Stimulated activated CD4-positive, alpha-beta T cell treated with anti-CD3 and anti-CD28 coated beads, Interleukin-1b, Interleukin-23, amount 100 ng/mL, for 1 hour (primary cell): ENCODE measurements at places on chromosomes 13 and 19.
A peak's percentile ranks its signal among the peaks of the same experiment; 100 is the strongest.

DNA sequence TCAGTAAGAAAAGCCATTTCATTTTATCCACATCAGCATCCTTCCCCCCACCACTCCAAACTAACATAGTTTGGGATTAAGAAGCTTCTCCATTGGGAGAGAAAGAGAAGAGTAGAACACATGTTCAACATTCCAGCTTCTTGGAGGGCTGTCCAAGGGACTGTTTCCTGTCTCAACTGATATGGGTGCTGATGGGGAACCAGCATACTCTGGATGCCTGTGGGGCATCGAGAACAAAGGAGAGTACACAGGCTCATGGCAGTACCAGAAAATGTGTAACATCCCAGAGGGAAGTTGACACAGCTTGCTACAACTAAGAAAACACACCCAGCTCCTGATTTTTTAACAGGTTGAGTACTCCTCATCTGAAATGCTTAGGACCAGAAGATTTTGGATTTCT lies 24.7 kb downstream of the SUCLA2 start:
- DNase-seq = no peak

DNA sequence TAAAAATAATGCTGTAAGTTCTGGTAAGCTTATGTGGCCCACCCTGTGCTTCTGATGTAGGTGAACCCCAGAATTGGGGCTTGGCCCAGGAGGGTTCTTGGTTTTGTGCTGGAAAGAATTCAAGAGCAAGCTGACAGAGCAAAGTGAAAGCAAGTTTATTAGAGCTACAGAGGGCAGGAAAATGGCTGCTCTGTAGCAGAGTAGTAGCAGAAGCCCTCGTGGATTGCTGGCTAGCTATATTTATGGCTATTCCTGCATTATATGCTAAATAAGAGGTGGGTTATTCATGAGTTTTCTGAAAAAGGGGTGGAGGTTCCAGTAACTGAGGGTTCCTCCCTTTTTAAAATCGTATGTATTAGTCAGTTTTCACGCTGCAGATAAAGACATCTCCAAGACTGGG lies 20.6 kb upstream of the ZNF599 start:
- DNase-seq = no peak

- DNase-seq = no peak
Observed at GRCh38 chr13:37129866-37130265, 24.4 kb upstream of the CSNK1A1L start.

- peak; percentile 46 for DNase-seq
Observed at GRCh38 chr19:40365613-40366401, 17.3 kb downstream of the PLD3 start.

GRCh38 chr13:114062754-114063153 lies 69.7 kb downstream of the RASA3 start:
- no peak for DNase-seq

GRCh38 chr13:84670245-84670644 lies 788.0 kb upstream of the SLITRK1 start:
- no peak for DNase-seq

- no peak for DNase-seq
Observed at GRCh38 chr19:55208880-55209692, at the start of gene PTPRH. Gene PTPRH (minus strand): TSS chr19:55209501. CDS start chr19:55209433, 68 bp downstream.

DNA sequence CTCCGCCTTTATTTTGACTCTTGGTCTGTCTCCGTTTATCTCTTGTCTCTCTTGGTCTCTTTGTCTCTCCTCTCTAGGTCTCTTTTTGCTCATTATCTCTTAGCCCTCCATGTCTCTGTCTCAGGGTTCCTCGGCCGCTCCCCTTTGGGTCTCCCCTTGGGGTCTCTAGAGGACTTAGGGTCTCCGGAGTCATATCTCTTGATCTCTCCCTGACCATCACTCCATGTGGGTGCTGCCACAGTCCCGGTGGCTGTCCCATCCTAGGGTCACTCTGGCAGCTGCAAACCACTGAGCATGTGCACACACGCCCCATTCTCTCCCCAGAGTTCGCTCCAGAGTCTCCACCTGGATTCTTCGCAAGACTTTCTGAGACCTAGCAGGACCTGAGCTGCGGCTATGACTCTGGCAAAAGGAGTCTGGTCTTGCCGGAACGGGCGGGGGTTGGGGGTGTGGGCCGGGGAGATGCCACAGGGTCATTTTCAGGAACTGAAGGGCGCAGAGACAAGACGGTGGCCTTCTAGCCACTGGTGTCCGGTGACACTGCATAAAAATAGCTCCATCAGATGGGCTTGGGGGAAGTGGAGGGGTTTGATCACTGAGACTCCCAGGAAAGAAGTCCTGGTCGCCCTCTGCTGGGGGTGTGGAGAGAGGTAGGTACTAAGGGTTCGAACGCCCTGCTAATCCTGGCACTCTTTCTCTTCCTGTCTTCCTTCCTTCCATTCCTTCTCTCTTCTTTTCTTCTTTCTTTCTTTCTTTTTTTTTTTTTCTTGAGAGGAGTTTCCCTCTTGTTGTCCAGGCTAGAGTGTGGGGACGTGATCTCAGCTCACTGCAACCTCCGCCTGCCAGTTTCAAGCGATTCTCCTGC lies 1.2 kb upstream of the KCNA7 start:
- no peak for DNase-seq

DNA sequence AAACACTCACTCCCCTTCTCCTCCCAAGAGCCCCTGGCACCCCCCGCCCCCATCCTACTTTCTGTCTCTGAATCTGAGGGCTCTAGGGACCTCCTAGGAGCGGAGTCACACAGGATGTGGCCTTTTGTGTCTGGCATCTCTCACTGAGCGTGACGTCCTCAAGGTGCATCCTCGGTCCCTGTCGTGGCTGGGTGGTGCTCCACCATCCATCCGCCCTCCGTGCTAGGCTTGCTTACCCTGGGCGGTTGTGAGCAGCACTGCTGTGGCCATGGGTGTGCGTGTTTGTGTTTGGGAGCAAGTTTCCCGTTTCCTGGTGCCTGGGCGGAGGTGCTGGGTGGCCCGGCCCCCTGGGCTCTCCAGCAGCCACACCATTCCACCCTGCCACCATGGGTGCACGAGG lies 12.2 kb downstream of the PLEKHJ1 start:
- no peak for DNase-seq

DNA sequence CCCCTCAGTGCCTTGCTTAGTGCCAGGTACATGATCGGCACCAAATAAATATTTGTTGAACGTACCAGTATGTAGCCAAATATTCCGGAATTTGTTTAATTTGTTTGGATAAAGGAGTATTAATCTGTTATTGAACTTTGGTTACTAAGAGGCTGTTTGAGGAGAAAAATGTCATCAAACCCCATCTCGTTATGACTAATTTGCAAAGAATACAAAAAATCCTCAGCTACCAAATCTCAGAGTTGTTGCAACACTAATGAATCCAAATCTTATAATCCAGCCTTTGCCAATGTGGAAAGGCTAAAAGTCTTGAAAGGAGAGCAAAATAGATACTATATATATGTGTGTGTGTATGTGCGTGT lies 79.5 kb downstream of the KLF5 start:
- no peak for DNase-seq

GRCh38 chr13:106056851-106057250 lies 478.6 kb downstream of the EFNB2 start:
- no peak for DNase-seq

- no peak for DNase-seq
Observed at GRCh38 chr13:35548790-35549189, 72.3 kb upstream of the MAB21L1 start.

DNA sequence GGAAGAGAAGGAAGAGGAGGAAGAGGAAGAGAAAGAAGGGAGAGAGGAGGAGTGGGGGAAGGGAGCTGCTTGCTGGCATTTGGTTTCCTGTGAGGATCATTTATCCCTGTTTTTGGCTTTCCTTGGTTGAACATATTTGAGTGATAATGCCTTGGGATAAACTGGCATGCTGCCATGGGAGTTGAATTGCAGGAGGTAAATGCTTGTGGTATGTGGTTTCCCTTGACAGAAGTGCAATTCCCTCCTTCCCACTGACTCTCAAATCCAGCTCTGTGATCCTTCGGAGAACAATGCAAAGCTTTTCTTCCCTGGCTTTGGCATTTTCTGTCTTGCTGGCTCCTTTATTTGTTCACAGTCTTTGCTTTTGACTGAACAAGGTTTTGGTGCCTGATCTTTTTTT lies 27.2 kb upstream of the CBY2 start:
- DNase-seq = no peak

GRCh38 chr19:55857149-55857548 lies 20.8 kb downstream of the NLRP4 start:
- DNase-seq = no peak

DNA sequence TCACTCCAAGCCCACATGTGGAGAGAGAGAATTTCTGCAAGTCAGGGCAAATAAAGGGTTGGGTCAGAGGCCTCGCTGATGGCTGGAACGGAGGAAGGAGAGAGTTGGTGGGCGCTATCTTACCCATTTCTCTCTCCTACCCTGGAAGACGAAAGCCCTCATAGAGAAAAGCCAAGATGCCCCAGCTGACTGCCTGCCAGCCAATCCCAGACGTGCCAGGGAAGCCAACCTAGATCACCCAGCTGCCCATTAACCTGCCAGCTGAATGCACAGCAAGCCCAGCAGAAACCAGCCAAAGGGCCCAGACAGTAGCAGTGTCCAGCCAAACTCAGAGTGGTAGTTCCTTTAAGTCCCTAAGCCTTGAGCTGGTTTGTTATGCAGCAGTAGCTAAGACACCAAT lies 167.0 kb upstream of the ZNF507 start:
- DNase-seq = no peak

DNA sequence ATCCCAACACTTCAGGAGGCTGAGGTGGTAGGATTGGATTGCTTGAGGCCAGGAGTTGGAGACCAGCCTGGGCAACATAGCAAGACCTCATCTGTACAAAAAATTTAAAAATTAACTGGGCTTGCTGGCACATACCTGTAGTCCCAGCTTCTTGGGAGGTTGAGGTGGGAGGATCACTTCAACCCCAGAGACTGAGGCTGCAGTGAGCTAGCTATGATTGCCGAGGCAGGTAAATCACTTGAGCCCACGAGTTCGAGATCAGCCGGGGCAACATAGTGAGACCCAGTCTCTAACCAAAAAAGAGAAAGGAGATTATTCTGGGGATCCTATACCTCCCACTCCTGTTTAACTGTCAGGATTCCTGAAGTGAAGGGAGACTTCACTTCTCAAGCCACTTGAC lies 16.4 kb upstream of the GARRE1 start:
- no peak for DNase-seq

DNA sequence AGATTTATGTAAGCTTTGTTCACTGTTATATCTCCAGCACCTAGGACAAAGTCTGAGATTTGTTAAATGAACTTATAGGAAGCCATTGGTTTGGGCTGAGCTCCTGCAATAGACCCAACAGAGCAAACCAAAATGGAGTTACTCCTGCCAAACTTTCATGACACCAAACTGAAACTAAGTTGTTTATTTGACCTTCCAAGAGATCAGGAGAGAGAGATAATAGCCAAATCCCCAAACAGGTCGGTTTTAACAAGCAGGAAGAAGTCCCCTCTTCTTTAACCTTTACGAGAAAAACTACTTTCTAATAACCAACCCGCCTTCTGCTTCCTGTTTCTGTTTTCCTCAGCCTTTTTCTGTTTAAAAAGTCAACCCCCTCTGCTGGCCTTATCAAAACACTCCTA lies 54.9 kb upstream of the ATP12A start:
- DNase-seq = no peak

DNA sequence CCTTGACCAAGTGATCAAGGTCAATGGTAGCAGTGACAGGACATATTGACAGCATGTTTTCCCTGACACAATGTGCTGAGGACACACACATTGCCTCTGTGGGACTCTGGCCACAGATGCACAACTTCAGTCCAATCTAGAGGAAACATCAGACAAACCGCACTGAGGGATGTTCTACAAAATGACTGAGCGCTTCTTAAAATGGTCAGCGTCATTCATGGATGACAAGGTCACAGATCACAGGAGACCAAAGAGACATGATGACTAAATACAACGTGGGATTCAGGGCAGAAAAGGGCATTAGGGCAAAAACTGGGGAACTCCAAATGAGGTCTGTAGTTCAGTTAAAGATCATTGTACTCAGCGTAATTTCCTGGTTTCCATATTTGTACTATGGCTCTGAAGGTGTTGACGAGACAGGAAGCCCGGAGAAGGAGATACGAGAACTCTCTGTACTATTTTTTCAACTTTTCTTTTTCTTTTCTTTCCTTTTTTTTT lies 20.6 kb downstream of the PBX4 start:
- DNase-seq = no peak

- no peak for DNase-seq
Observed at GRCh38 chr19:336067-336614, 8.5 kb downstream of the MIER2 start.

- peak; percentile 11 for DNase-seq
Observed at GRCh38 chr19:18173572-18174288, at the start of gene IFI30. Gene IFI30 (plus strand): TSS chr19:18173813. CDS start chr19:18173842, 29 bp downstream.

- DNase-seq = no peak
Observed at GRCh38 chr19:47109541-47110375, 3.8 kb downstream of the ZC3H4 start.

- DNase-seq = no peak
Observed at GRCh38 chr13:80783926-80784565, 443.1 kb upstream of the SPRY2 start.

DNA sequence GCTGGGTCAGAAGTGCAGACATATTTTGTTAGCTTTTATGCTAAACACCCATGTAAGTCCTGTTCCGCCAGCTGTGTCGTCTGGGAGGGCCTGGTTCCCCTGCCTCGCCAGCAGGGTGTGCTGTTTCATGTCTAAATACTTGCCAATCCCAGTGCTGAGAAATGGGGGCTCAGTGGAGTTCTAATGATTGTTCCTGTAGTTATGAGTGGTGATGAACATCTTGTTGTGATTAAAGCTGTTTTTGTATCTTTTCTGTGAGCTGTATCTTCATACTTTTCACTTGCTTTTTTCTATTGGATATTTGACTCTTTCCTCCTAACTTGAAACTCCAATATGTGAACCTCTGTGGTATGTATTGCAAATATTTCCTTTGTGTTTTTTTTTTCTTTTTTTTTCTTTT lies 32.7 kb downstream of the KDM4B start:
- DNase-seq = no peak

GRCh38 chr13:43880214-43880855 lies 631 bp downstream of the LACC1 start:
- DNase-seq = no peak

DNA sequence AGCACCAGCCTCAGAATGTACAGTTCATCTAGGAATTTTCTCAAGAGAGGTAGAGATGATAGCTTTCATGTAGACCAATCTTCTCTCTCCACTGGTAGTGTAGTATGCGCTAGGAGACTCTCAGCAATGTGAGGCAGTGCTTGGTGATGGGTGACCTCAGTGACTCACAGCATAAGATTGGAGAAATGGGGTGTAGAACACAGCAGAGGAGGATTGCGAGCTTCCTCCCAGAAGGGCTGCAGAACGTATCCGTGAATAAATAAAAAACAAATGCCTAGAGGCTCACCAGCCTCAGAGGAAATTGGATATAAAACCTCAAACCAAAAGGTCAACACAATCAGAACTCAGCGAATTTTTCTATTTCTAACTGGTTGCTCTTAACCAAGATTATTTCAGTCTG lies 182.9 kb upstream of the RXFP2 start:
- no peak for DNase-seq

- DNase-seq = no peak
Observed at GRCh38 chr13:29763436-29764180, 86.8 kb downstream of the UBL3 start.

GRCh38 chr13:41199079-41199478 lies 4.7 kb upstream of the KBTBD7 start:
- no peak for DNase-seq
